CD8-positive, alpha-beta T cell (primary cell): ENCODE measurements at places on chromosomes 3 and 15. TPM values are rescaled to one million over a fixed set of nuclear protein-coding genes. Genes with fewer than 3 reads are reported as not detected.

CHRFAM7A gene
- total RNA-seq = not detected

SLC12A1 gene
- total RNA-seq = not detected

ZNF660 gene
- total RNA-seq = 0.30 TPM

ANKUB1 gene
- total RNA-seq = not detected

PLXND1 gene
- 84.7 TPM for total RNA-seq

FSTL1 gene
- total RNA-seq = not detected

TMEM202 gene
- total RNA-seq = not detected

GPR62 gene
- not detected for total RNA-seq

SRGAP3 gene
- total RNA-seq = 2.2 TPM
